ENCODE measurements at places on chromosomes 1 and 21.

DNA sequence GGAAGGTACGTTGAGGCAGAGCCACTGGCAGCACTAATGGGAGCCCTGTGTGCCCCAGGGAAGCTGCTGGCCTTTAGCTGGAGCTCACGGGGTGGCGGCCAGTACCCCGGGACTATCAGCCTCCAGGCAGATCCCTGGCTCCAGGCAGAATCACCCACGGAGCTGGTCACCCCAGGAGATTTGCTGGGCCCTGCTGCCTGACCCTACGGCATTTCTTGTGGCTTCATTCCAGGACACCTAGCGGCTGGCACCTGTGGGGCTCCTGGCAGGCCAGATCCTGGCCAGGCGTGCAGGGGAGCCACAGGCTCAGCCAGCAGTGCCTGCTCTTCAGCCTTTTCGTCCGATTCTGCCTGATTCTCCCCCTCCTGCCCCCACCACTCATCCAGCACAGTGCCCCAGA is 7.1 kb downstream of the PADI1 start:
- DNase-seq, result no peak

DNA sequence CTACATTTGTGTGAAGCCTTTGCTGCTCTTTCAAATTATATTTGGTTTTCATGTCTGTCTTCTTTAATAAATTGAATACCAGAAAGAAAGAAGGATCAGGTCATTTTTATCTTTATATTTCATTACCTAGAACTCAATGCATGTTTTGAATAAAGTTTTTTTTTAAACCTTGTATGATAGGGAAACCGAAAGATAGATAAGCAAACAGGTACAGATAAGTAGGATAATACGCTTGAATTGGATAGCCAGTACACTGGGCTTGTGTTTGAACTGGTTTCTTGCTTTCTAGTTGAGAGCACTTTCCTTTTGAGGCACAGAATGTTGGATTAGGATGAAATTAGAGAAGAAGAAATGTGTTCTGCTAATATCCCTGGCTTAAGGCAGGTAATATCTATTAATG is 46.9 kb downstream of the PKN2 start:
- DNase-seq, result no peak

DNA sequence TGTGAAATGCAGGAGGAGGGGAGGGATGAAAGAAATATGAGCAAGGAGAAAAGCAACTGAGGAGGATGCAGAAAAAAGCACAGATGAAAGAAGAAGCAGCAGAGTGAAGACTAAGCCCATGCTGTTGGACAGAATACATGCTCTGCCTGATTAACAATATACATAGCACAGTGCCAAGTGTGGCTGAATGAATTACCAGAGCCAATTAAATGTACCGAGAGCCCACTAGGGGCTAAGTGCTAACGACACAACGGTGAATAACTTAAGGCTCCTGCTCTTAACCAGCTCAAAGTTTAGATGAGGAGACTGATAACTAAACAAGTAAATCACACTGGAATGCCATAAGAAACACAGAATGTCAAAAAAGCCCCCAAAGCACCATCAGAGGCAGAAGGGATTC is 15.6 kb downstream of the CADM3 start:
- DNase-seq, result no peak

- no peak for DNase-seq
These were observed 6.1 kb downstream of the IER5 start for GRCh38 chr1:181094416-181095212.

GRCh38 chr1:44031252-44032169 is at the start of gene SLC6A9:
SLC6A9 (minus strand) TSS chr1:44031462; CDS start chr1:44024277, 7,185 bp downstream.
- no peak for DNase-seq

DNA sequence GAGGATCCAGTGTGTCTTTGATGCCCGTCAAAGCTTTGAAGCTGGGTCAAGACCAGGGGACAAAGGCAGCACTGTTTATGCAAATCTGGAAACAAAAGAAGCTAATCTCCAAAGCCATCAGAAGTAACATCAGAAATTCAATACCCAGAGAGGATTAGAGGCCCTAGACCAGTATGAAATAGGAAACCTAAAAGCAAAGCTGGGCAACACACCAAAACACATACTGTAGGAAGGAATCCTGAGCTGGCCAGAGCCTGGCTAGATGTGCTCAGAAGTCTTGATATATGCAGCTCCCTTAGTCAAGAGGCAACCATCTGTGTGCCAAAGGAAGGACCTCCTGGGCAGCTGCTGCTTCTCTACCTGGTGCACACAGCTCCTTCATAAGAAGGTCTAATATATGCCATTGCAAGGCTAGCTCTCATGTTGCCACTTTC is 12.3 kb downstream of the COLGALT2 start:
- DNase-seq, result no peak

GRCh38 chr1:232568331-232568852 is 61.5 kb downstream of the SIPA1L2 start:
- DNase-seq, result no peak

DNA sequence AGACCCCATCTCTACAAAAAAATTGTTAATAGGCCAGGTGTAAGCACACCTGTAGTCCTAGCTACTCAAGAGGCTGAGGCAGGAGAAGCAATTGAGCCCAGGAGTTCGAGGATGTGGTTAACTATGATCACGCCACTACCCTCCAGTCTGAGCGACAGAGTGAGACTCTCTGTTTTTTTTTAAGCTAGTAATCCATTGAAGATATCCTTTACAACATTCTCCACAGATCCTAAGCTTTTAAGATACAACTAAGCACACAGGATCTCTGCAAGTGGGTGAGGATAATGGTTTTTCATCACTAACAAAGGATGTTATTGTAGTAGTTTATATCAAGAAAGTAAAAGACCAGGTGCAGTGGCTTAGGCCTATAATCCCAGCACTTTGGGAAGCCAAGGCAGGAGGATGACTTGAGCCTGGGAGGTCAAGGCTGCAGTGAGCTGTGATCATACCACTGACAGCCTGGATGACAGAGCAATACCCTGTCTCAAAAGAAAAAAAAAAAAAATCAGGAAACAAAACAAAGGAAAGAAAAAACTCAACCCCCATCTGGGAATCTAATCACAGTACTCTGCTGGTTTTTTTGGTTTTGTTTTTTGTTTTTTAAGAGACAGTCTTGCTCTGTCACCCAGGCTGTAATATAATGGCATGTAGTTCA is 166.1 kb downstream of the RERE start:
- DNase-seq, result no peak

DNA sequence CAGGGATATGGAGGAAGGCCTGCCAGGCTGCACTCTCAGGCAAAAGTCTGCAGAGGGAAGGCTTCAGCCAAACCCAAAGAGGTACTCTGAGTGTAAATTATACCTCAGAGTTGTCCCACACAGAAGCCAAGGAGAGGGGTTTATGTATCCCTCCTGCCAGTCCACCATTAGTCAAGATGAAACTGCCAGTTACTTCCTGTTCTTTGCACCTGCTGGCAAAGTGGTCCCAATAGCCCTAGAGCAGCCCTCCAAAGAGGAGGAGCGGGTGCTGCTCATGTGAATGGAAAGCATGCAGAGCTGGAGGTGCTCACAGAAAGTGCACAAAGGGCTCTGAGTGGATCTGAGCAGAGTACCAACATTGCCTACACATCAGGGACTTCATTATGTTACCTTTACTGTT is 37.1 kb upstream of the MCOLN3 start:
- peak; percentile 7 for DNase-seq

DNA sequence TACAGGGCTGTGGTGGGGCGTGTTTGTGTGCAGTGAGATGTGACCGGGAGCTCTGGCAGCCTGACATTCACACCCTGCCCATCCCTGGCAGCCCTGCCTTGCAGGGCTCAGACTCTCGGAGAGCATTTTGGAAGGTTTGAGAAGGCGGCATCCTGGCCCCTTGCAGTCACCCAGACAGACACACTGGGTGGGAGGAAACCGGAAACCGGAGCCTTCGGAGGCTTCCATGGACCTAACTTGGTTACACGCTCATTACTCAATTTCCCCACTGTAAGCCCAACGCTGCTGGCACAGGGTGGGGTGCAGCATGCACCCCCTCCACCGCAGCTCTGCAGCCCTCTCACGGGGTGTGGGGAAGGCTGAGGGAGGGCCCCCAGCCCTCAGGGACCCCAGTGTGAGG is 22.2 kb upstream of the RSPO1 start:
- no peak for DNase-seq

- no peak for DNase-seq
These were observed 29.6 kb downstream of the RGL1 start for GRCh38 chr1:183834568-183834967.

DNA sequence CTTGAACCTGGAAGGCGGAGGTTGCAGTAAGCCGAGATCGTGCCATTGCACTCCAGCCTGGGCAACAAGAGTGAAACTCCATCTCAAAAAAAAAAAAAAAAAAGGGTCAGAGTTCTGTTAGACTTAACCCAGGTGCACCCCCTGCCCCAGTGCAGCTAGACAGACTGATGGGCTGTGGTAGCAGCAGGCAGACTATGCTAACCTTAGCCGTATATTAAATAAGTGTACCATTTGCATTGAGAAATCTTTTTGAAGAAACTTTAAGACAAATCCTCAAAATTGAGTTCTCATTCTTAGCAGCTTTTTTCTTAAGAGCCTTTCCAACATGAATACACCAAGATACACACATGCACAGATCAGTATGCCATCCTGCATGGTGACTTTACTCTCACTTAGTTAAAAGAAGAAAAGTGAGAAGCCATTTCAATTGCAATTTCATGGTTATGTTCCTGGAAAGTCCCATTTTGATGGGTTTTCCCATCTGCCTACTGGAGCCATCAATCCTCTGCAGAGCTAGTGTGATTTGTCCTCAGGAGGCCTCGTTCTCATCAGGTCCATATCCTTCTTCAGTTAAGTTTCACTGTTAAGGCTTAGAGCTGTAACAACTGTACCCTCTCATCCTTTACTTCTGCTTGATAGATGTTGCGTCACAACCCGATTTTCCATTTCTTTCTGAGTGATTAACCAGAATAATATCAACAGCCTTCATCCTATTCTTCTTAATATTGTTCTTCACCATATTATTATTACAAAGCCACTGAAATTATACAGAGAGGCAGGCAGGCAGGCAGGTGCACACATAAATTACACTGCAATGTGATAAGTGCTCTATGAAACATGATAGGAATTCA is 7.3 kb downstream of the FCRLB start:
- no peak for DNase-seq

DNA sequence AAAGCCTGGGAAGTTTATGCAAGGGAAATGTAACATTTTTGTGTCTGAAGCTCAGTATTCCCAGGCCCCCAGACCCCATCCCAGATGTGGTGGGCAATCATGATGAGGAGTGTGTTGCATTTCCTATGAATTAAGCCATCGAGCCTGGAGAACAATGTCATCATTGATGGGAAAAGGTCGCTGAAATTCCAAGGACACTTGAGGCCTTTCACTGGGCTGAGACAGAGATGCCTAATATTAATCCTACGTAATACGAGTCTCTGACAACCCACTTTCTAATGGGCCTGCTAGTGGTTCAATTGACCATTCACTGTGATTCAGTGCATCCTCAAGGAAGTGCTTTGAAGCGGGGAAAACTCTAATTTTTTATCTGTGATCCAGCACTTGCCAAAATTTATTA is 291.6 kb downstream of the PLPP3 start:
- DNase-seq, result no peak

- DNase-seq, result no peak
These were observed 5.7 kb upstream of the DNAH14 start for GRCh38 chr1:224923726-224924125.

DNA sequence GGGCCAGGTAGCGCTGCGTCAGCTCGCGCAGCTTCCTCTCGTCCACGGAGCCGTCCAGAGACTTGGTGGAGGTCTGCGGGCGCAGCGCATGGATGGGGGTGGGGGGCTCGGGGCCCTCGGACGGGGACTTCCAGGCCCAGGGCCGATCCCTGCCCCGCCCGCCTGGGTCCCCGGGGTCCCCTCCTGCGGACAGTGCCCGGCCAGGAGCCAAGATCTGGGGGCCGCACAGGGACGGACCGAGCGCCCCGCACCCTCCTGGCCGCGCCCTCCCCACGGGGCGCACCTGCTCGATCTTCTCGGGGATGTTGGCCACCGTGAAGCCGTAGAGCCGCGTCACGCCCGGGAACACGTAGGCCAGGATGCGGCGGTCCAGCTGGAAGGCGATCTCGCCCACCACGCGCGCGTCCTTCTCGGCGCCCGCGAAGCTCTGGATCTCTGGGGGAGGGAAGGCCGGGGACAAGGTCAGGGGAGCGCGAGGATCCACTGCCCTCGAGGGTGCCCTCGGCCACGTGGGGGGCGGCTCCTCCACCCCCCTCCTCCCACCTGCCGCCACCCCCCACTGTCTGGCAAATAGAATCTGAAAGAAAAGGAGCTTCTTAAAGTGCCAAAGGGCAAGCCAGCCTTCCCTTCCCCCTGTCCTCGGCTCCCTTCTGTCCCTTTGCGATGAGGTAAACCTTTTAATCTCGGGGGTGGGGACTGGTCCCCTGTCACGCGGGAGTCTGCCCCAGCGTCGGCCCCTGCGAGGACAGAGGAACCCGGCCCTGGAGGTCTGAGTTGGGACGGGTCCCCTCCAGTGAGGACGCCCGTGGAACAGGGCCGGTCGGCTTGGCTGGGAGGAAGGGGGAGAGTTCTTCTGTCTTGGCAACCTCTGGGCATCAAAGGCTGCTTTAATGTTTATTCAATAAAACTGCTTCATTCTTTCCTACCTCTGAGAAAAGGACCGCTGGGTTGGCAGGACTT is 6.5 kb upstream of the FTCD start:
- DNase-seq, result no peak

Data from NCI-H1436 treated with DMSO at 0.1 percent for 48 hours (cell line).